ENCODE measurements at places on chromosomes 2 and 18. TPM values are rescaled to one million over a fixed set of nuclear protein-coding genes. Genes with fewer than 3 reads are reported as not detected.

MC5R gene
- not detected for polyA plus RNA-seq

CYTIP gene
- 0.76 TPM for polyA plus RNA-seq

PCGF1 gene
- 19.5 TPM for polyA plus RNA-seq

VWA3B gene
- 1.1 TPM for polyA plus RNA-seq

VWC2L gene
- 0.29 TPM for polyA plus RNA-seq

CDKL4 gene
- polyA plus RNA-seq, result not detected
